ENCODE measurements at places on chromosomes 2 and 18.

DNA sequence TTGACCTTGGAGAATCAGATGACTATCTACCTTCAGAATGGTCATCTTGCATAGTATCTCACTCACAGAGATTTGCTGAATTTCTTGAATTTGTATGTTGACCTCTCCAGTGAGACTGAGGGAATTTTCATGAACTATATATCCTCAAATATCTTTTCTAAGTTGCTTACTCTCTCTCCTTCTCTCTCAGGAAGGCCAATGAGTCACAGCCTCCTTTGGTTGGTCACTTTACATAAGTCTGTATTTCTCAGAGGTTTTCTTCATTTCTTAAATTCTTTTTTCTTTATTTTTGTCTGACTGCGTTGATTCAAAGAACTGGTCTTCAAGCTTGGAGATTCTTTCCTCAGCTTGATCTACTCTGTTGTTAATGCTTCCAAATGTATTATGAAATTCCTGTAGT lies 51.7 kb downstream of the VIT start:
- no peak for DNase-seq

DNA sequence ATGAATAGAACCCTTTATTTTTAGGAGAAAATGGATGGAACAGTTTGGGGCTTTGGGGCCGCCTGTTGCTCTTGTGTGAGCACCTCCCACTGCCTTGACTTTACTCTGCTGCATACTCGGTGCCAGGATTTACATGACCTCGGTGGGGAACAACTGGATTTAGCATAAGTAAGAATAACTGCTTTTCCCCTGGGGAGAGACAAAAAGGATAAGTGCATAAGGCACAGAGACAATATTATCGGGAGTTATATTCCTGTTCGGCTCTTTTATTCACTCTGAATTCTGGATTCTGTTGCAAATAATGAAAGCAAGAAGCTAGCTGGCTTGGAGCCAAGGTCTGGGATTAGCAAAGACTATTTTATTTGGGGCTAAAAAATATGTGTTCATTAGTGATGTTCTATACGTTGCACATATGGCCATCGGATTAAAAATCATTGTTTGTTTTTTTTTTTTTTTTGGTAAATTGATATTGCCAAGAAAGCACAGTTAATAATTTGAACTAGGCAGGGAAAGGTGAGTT lies 69.8 kb downstream of the CYBRD1 start:
- no peak for DNase-seq

GRCh38 chr2:177324797-177325196 lies 60.3 kb upstream of the NFE2L2 start:
- no peak for DNase-seq

GRCh38 chr2:11835403-11835802 lies 89.0 kb downstream of the LPIN1 start:
- no peak for DNase-seq

DNA sequence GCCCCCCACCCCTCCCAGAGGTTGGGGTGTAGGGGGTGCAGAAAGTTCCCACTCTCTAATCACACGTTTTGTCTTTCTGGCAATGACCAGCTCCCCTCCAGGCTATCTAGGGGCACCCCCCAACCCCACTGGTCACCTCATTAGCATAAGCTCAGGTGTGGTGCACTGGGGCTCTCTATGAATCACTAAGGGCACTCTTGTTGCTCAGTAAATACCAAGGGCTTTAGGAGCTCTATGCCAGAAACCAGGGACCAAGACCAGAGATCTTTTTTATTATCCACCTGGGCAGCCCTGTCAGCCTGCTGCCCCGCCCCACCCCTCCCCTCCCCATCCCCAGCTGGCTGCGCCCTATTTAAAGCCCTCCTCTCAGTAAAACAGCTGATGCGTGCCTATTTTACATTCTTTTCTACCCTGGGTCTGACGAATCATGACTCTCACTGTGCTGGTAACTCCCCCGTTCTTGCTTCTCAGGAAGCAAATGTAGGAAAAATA lies 24.3 kb downstream of the NCK2 start:
- no peak for DNase-seq

DNA sequence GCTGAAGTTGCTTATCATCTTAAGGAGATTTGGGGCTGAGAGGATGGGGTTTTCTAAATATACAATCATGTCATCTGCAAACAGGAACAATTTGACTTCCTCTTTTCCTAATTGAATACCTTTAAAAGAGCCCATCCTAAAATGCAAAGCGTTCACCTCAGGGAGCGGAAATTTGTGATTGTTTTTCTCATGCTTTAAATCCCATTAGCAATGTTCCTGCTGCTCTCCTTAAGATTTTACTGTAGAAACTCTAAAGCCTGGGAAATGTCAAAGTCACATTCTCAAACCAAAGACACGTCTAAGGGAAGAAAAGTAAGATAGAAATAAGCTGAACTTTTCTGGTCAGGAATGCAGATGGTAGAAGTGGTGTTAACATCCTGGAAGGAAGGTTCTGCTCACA lies 285.8 kb upstream of the MAP2 start:
- no peak for DNase-seq

DNA sequence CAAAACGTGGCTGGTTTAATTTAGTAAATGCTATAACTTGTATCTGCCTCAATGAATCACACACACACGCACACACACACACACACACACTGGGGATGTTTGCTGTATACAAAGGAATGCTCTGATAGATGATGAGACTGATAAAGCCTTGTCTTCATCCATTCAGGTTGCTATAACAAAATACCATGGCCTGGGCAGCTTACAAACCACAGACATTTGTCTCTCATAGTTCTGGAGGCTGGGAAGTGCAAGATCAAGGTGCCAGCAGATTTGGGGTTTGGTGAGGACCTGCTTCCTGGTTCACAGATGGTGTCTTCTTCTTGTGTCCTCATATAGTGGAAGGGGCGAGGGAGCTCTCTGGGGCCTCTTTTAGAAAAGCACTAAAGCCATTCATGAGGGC lies 149.5 kb upstream of the HDAC4 start:
- no peak for DNase-seq

DNA sequence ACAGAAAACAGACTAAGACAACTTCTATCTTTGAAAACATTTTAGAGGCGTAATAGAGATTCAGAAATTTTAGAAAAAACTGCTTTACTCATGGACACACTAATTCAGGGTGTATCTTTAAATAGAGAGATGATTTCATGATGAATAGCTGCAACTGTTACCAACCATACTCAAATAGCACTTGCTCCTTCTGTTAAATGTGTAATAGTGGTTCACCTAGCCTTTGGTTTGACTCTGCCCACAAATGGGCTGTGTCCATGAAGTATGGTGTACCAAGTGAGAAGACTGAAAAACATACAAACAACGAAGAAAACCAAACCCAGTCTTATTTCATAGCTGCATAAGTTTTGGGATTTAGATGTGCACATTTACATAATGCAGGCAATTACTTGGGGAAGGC lies 610.6 kb downstream of the PLCL1 start:
- no peak for DNase-seq

DNA sequence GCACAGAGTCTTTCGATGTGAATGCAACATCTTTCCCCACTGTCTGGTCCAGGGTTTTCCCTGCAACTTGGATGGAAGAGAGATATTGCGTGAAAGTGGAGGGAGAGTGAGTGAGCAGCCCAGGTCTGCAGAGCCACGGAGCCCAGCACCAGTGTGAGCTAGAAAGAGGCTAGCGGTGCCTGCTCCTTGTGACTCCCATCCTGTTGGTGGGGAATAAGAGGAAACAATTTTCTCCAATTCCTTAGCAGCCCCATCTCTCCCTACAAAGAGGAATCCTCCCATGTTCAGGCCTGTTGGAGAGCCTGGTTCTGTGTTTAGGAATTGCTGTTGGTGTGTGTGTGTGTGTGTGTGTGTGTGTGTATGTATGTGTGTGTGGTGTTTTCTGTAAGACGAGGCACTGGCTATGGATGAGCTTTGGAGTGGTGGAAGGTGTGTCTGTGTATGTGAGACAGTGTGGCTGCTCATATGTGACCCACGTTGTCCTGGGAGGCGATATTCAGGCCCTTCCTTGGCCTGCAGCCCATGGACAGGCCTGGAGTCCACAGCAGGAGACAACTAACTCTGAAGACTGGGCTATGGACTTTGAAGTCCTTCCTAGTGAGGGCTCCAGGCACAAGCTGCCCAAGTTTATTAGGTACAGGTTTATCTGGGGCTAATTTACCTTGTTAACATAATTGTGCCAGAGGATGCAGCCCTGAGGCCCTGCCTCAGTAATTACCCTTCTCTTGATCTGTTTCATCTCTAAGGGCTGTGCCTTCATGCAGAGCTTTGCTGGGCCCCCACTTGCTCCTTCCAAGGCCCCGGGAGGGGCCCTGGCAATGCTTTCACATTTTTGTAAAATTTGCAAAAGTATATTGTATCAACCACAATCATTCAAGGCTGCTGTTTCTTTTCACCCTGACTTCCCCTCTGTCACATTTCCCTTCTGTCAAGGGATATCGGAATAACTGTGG lies 88.6 kb upstream of the HAAO start:
- no peak for DNase-seq

DNA sequence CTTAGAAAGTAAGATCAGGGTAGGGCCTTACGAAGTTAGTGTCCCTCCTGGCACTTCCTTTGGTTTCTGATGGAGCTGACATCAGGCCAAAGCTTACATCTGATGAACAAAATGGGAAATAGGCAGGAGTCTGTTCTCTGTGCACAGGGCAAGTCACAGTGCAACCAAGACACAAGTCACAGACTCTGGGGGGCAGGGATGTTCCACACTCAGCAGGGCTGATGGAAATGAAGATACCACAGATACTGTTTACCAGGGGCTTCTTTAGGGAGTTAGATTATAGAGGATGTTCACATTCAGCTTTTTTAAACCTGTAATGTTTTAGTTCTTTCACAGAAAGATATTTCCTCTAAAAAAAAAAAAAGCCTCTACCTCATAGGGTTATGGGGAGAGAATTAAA lies 106.2 kb upstream of the EPC2 start:
- no peak for DNase-seq

- no peak for DNase-seq
Measured at GRCh38 chr2:105611811-105612424, 132.8 kb upstream of the NCK2 start.

DNA sequence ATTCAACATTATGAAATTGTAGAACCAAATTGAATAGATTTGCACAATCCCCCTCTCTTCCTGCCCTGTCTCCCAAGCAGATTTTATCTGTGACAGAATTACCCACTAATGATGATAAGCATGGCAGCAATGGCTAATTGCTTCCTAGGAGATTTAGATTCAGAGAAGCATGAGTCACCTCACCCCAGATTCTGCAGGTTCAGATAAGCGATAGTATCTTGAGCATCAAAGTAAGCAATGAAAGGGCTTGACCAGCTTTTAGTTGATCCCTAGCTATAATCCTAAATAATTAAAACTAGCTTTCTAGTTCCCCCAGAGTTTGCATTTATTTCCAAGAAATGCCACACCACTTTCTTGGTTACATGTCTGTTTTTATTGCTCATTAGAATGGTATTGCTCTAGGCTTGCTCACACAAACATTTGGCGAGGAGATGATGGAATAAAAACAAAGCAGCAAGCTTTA lies 204.3 kb downstream of the GULP1 start:
- no peak for DNase-seq

- no peak for DNase-seq
Measured at GRCh38 chr2:65043001-65043400, 13.2 kb upstream of the CEP68 start.

- peak; percentile 27 for DNase-seq
Measured at GRCh38 chr2:109031476-109032228, 42.6 kb upstream of the EDAR start.

- peak; percentile 67 for DNase-seq
Measured at GRCh38 chr2:168336786-168337388, 89.5 kb upstream of the STK39 start.

GRCh38 chr2:9993488-9994165 lies 42.1 kb downstream of the GRHL1 start:
- no peak for DNase-seq

- no peak for DNase-seq
Measured at GRCh38 chr2:111160758-111161157, 40.0 kb downstream of the BCL2L11 start.

- no peak for DNase-seq
Measured at GRCh38 chr2:42198466-42198865, 29.3 kb downstream of the EML4 start.

DNA sequence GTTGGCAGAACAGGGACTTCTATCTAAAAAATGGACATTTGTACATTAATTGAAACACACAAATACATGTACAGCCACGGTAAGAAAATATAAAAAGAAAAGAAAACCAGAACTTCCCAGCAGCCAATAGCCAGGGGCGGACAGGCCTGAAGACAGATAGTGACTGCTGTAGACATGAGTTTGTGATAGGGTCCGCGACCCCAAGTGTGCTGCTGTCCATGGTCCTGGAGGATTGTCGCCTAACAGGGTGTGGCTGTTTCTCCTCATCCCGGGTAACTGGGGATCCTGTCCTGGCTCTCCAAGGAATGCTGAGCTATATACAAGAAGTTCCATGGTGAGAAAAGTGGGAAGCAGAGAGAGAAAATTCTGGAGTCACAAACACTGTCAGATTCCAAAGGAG lies 266.5 kb upstream of the SALL3 start:
- no peak for DNase-seq

GRCh38 chr18:67478249-67478648 lies 38.3 kb downstream of the DSEL start:
- DNase-seq = no peak

DNA sequence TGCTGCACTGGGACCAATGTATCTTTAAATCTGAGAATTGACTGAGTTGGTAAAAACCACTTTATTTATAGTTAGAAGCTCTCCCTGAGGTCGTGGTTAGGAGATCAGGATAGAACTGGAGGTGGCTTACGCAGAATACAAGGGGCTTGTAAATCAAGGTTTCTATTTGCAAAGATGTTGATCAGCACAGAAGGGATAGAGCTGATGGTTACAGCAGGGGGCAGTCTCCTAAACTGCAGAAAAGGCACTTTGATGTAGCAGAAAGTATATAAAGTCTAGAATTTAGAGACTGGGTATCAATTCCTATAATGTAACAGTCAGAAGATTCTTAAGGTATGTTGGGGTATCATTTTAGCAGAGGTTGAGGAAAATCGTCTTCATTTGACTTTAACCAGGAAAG lies 25.2 kb upstream of the ACVR1 start:
- DNase-seq = no peak

- no peak for DNase-seq
Measured at GRCh38 chr2:202037086-202037485, 3.4 kb downstream of the FZD7 start.

GRCh38 chr2:227347117-227347516 lies 22.1 kb downstream of the MFF start:
- no peak for DNase-seq

DNA sequence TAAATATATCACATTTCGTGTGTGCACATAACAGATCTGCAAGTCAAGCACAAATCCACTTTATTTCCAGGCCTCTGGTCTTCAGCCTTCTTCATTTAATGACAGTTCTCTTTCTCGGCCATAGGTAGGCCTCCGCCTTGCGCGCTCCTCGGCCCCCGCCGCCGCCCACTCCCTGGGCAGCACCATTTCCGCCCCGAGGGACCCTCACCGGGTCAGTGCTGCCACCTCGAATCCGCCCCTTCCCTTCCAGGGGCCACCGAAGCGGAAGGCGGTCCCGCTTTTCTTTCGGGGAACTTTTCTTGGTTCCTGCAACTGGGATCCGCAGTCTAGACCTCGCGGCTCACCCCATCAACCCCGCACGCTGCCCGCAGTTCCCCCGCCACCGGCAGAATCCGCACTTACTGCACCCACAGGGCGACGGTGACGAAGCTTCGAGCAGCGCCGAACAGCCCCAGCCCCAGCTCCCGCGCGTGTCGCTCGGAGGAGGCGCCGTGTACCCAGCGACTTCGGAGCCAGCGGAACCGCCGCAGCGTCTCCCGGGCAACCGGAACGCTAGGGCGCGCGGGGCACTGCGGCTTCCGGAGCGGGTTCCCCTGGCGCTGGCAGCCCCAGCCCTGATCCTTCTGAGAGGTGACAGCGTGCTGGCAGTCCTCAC lies at the start of gene CDKL4:
Gene CDKL4, minus strand, starts transcription at position 502 of the 655 bp plus-strand sequence.
- no peak for DNase-seq
